ENCODE measurements at places on chromosomes 11 and 22.

DNA sequence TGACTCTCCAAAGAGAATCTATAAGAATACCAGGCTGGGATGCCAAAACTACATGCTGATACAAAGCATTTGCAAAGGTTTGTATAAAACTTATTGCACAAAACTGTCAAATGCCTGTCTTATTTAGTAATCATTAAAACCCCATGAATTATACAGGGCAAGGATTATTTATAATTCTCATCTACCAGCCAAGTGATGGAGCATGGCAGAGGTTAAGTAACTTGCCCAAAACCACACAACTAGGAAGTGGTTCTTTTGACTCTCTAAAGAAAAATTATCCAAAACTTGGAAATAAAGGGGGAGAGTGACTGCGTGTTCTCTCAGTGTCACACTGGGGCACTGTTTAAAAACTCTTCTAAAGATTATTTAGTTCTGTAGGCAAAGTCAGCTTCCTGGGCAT lies 17.4 kb upstream of the CLMP start:
- DNase-seq = no peak

DNA sequence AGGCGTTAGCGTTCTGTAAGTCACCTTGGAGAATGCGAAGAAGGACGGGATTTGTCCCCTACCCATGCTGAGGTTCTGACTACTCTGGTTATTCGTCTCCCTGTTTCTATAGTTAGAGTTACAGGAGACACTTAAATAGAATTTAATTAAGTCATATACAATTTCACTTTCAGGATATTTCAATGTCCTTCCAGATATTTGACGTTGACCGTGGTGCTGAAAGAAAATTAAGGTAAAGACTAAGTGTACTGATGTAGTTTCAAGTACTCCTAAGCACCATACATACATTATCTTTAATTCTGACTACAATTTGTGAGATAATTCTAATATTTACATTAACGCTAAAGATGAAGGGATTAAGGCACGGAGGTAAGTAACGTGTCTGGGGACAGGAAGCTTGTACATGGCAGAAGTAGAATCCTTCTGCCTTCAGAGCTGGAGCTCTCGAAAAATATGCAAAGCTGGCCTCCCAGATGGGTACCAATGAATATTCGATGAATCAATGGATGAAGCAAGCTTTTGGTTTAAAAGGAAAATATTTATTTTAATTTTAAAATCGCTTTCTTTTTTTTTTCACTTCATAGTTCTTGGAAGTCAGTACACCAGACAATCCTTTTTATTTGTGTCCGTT lies 539 bp upstream of the SLC36A4 start:
- DNase-seq = no peak

DNA sequence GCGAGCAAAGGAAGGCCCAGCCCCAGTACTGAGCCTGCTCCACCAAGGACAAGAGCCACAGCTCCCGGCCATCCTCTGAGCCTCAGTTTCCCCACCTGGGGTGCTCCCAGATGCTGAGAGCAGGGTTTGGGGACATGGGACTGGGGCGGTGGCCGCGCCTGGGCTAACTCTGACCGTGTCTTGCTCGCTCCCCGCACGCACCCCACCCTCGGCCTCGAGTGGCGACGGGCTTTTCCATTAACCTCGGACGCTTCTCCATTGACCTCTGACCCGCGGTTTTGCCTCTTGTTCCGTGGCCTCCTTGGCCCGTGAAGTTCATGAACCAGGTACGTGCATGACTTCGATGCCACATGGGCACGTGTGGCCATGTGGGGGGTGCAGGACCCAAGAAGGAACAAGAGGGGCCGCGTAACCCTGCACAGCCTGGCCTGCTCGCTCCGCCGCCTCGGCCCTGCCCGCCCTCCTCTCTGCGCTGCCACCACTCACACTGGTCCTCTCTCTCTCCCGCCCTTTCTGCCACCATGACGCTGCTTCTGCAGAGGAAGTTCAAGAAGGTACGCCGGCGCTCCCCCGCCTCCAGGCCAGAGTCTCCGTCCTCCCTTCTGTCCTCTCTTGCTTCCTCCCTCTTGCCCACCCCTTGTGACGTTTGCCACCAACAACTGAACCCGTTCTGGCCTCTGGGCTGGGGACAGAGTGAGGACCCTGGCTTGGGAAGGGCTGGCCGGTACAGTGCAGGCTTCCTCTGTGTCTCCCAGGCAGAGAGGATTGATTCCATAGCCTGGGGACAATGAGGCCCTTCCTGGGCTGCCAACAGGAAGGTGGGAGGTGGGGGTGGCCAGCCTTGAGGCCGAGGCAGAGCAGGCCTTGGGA lies 6.9 kb downstream of the TNNT3 start:
- DNase-seq = no peak

DNA sequence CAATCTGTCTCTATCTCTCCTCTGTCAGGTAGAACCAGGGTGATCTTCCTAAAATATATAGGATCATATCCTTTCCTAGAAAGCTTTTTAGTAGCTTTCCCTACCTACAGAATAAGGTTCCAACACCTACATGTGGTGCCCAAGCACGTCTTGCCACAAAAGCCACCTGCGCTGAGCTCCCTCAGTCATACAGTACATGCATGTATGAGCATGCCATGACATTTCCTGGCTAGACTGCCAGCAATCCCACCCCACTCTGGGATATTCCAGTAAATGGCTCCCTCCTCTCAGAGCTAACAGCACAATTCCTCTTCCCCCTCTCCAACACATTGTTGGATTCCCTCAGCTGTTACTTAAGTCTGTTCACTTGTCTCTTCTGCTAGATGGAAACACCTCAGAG lies 398.0 kb downstream of the TENM4 start:
- no peak for DNase-seq

DNA sequence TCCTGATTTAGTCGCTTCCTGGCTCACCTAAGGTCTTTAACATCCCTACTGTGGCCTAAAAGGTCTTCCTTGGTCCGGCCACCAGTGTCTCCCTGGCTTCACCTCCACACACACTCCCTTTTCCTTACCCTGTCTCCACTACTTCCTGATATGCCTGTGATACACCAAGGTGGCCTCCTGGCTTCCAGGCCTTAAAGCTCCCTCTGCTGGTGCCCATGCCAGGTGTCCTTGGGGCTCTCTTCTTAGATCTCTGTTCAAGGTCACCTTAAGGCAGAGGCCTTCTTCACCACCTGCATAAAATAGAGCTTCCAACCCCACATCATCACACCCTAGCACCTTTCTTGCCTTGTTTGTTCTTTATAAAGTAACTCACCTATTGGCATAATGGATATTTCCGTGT lies 787.7 kb downstream of the NTM start:
- DNase-seq = no peak

DNA sequence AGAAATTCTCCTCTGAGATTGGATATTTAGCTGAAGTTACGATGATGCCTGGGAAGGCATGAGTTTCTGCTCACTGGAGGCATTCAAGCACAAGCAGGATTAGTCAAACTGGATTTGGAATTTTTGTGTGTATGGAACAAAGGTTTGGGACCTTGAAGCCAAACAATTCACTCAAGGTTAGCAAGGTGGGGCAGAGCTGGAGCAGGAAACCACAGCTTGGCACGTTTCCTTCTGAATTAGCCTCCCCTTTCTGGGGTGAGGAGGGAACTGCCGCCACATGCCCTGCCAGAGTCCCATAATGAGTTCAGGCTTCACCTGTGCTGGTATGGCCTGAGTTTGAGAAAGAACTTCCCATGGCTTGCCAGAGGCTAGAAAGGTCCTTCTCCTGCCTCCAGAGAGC lies 50.9 kb upstream of the RRAS2 start:
- DNase-seq = no peak

GRCh38 chr22:49460592-49461281 lies 366.9 kb downstream of the BRD1 start:
- no peak for DNase-seq

DNA sequence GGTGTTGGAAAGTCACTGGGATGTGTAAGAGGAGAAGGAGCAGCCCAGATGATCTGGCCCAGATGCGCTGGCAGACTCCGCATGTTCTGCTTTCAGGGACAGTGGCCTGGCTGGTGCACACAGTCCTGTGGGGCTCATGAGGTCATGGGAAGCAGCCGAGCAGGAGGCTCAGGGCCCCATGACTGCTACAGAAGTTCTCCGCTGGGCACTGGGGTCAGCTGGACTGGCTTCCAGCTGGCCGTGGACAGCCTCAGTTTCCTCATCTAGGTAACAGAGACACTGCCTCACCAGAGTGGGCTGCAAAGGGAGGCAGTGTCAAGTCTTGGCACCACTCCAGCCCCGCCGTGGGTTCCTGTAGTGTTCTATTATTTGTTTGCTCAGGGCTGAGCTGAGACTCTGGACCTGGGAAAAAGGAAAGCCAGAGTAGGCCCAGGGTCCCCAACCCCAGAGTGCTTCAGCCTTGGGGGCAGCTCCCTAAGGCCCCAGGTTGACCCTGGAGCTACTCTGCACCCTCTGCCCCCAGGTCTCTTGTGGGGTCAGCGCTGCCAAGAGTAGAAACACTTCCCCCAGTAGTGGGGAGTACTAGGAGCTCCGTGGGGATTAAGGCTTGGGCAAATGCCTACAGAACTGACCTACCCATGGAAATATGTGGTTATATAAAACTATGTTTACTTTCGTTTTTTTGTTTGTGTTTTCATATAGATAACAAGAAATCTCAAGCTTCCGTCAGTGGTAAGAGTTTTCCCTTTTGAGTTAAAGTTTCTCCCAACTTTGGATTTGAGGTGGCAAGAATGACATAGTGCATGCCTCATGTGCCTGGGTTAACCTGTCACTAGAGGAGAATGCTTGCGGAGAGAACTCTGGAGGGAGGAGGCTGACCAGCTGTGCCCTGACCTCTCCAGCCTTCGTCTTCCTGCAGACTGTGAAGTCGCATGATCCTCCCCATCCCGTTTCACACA lies 45.3 kb downstream of the MED15 start:
- peak; percentile 84 for DNase-seq

DNA sequence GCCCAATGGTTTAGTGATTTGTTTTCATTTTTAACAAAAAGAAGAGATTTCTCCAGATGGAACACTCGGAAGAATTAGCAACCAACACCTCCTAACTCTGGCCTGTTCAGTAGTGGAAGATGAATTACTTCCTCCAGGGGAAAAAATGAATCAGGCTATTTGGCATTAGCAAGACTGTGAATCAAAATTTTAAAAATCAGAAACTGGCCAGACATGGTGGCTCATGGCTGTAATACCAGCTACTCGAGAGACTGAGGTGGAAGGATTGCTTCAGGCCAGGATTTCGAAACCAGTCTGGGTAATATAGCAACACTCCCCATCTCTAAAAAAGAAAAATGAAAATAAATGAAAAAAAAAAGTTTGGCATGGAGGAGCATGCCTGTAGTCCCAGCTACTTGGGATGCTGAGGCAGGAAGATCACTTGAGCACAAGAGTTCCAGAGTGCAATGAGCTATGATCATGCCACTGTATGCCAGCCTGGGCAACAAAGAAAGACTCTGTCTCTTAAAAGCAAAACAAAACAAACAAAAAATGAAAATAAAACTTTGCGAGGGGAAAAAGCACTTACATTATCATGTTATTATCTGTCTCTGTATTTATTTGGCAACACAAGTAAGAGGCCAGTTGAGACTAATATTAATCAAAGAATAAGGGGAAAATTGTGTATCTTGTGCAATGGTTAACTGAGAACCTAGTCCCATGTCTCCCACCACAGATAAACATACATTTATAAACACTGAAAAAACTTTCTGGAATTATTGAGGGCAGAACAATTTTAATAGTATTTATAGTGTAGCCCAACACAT lies 796.3 kb upstream of the ANO3 start:
- no peak for DNase-seq

- no peak for DNase-seq
Observed at GRCh38 chr22:25363474-25363873, 144.0 kb downstream of the CRYBB2 start.

DNA sequence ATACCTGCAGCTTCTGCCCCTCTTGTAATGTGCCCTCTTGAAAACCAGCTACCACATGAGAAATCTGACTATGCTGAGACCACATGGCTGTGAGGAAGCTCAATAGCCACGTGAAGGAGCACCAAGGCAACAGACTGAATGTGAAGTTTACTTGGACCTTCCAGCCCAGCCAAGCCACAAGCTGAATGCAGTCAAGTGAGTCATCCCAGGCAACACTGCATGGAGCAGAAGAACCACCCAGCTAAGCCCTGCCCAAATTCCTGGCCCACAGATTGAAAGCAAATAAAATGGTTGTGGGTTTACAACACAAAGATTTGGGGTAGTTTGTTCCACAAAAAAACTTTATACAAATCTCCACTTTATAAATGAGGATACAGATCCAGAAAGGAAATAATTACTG lies 114.5 kb downstream of the TIMP3 start:
- DNase-seq = no peak

DNA sequence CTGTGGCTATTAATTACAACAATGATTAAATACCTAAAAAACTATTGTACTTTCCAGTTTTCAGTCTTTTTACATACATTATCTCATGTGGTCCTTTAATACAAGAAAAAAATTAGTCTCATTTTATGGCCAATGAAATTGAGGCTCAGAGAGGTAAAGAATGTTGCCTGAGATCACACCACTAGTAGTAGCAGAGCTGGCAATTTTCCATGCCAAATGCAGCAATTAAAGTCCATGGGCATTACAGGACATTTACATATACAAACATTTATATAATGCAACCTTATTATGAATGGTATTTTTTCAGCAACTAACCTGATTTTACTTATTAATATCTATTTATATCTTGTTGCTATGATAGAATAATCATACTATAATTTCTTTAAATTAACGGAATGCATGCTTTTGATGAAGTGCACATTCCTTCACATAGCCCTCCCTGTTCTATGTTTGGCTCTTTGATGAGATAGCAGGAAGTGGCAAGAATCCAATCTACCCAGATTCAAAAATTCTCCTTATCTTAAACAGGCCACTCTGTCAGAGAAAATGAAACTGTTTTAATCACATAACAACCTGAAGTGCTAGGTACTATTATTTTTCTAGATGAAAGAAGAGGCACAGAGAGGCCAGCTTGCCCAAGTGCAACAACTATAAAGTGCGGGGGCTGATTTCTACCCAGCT lies 120.9 kb upstream of the LDLRAD3 start:
- DNase-seq = no peak

DNA sequence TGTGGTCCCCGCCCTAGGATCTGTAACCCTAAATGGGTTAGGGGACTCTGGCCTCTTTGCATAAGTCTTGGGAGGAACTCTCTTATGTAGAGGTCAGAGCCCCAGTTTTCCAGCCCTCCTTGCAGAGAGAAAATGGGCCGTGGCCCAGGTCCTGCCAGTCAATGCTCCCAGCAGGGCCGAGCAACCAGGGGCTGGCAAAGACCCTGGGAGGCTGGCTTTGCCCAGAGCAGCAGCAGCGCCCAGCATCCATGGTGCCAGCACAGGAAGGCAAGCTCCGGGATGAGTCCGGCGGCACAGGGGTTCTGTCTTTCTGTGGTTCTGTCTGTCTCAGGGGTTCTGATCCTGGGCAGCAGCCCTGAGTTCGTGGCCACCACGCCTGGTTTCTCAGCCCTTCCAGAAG lies 684.8 kb downstream of the BRD1 start:
- DNase-seq = no peak

DNA sequence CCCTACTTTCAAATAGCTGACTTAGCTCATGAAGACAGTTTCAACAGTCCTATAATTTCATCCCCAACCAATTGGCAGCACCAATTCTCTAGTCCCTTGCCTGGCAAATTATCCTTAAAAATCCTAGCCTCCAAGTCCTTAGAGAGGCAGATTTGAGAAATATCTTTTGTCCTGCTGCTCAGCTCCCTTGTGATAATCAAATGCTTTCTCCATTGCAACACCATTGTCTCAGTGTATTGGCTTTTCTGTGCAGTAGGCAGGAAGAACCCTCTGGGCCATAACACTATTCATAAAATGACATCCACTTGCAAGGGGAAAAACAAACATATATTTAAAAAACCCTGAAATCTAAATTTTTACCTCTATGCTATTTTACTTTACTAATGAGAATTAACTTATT lies 89.6 kb downstream of the AASDHPPT start:
- DNase-seq = no peak

- no peak for DNase-seq
Observed at GRCh38 chr11:7204778-7205177, 46.9 kb upstream of the SYT9 start.

- DNase-seq = no peak
Observed at GRCh38 chr11:128208329-128209137, 378.8 kb downstream of the ETS1 start.

Data from HepG2 (cell line).